ENCODE measurements at places on chromosomes 6 and 20. TPM values are rescaled to one million over a fixed set of nuclear protein-coding genes. Genes with fewer than 3 reads are reported as not detected.

SAMD10 gene
- total RNA-seq = 3.8 TPM

GRCh38 chr20:43987531-43987930 lies 72.9 kb downstream of the TOX2 start:
- DNase-seq = no peak

- DNase-seq = peak; percentile 82
Observed at GRCh38 chr6:68634726-68635411, at the start of gene ADGRB3. Gene ADGRB3, plus strand, starts transcription at chr6:68635282. Its CDS starts 3,394 bp downstream, at chr6:68638676.

THEMIS gene
- total RNA-seq = 0.97 TPM

DNA sequence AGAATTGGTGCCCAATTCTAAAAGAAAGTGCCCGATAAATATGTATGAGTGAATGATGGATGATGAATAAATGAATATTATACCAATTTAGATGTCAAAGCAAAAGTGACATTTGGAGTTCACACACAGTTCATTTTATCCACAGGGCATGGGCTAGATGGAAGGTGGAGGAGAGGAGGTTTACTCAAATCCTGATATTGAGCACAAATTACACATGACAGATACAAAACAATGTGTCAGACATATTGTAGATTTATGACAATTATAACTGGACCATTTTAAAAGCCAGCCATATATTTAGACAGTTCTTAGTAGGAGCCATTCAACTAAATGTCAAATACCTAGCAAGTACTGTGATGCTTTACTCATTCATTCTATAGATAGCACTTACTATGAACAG lies 23.4 kb upstream of the PHACTR1 start:
- no peak for DNase-seq

DNA sequence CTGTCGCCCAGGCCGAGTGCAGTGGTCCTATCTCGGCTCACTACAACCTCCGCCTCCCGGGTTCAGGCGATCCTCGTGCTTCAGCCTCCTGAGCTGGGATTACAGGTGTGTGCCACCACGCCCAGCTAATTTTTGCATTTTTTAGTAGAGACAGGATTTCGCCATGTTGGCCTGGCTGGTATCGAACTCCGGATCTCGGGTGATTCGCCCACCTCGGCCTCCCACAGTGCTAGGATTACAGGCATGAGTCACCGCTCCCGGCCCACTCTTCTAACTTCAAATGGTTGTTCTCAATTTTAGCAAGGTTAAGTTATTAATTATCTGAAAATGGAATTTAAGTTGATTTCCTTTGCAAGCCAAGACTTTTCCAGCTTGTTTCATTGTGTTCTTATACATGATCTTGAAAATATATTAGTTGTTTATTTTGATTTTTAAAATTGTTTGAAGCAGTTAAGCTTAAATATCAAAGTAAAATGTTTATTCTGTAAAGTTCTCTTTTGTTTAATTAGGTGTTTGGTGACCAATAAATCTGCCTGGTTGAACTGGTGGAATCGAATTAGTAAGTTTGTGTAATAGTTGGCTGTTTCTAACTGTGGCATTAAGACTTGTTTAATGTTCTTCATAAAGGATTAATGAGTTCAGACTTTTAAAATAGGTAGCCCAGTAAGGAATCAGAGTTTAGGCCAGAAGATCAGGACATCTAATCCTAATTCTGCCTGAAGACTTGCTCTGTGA lies 2.3 kb downstream of the PM20D2 start:
- DNase-seq = no peak

DNA sequence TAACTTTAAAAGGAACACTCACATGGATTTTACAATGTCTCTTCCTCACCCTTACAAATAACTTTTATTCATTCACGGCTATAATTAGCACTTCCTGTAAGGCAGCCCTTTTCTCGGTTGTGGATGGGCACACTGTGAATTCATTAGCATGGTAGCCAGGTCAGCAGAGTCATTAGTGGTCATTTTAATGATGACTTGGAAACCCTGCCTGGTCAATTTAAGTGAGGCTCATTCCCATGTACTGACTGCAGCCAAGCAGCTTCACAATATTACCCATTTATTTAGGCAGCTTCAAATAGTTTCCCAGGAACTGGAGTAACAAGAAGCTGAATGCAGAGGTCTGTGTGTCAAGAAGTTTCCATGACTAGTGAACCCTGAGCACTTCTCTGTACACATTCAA lies 248.8 kb downstream of the KHDC1L start:
- no peak for DNase-seq

- no peak for DNase-seq
Observed at GRCh38 chr6:43788301-43788700, 18.3 kb downstream of the VEGFA start.

CCM2L gene
- 7.2 TPM for total RNA-seq

- no peak for DNase-seq
Observed at GRCh38 chr6:80618953-80619352, 512.5 kb downstream of the BCKDHB start.

- DNase-seq = no peak
Observed at GRCh38 chr6:147675281-147675680, 166.8 kb downstream of the SAMD5 start.

- DNase-seq = peak; percentile 55
Observed at GRCh38 chr6:11356404-11357155, 124.1 kb upstream of the NEDD9 start.

- DNase-seq = no peak
Observed at GRCh38 chr20:32637738-32638137, 36.0 kb downstream of the C20orf203 start.

OR2J3 gene
- total RNA-seq = not detected

SYNDIG1 gene
- total RNA-seq = 16.7 TPM

DNA sequence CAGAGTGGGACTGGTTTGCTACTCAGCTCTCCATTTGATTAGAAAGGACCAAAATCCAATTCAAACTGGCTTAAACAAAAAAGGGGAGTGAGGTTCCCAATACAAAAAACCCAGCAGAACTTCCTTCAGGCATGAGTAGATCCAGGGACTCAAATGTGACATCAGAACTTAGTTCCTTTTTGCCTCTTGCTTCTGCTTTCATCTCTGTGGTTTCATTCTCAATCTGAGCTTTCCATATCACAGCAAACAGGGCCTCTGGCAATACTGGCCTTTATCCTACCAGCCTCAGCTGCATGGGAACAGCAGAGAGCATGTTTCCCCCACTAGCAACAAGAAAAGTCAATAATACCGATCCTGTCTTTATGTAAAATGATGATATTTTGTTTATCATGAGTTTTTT lies 28.6 kb upstream of the PRELID3B start:
- no peak for DNase-seq

RRAGD gene
- total RNA-seq = 99.6 TPM

DNA sequence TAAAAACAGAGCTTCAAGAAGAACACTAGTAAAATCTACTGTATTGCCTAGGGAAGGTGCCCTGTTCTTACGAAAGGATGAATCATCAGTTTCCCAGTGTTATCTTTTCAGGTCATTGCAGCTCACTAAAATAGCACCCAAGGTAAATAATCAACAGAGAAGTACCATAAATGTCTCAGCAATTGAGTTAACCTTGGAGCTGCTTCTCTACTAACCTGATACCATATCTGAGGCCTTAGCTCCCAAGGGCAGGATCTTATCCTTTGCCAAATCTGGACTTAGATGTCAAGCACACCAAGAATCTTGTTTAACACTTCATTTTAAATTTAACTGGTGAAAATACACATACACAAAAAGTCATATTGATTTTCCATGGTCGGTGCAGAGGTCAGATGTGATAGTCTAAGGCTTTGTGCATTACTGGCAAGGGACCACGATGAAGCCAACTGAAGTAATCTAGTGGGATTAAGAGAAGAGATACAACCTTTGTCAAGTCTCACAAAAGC lies 81.5 kb downstream of the EDN1 start:
- DNase-seq = no peak

DNA sequence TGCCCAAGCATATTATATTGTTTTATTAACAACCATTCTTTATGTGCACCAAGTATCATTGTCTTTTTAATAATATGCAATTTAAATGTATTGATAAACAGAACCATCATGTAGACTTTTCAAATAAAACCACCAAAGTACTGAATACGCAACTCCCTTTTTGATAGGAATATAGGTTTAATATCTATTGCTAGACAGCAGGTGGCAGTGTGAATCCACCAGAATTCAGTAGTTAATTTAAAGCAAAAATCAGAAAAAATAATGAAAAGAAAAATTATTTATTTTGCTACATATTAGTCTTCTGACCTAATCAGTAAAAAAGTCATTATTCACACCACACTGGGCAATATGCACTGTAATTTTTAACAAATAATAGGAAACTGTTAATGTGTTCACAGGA lies 143.7 kb downstream of the KLHL32 start:
- DNase-seq = no peak

GRCh38 chr6:88641178-88641903 lies 322.1 kb downstream of the RNGTT start:
- no peak for DNase-seq

SYTL3 gene
- total RNA-seq = 4.4 TPM

HLA-DOB gene
- total RNA-seq = 0.24 TPM

- DNase-seq = peak; percentile 69
Observed at GRCh38 chr20:44388466-44389023, 33.0 kb downstream of the HNF4A start.

DNA sequence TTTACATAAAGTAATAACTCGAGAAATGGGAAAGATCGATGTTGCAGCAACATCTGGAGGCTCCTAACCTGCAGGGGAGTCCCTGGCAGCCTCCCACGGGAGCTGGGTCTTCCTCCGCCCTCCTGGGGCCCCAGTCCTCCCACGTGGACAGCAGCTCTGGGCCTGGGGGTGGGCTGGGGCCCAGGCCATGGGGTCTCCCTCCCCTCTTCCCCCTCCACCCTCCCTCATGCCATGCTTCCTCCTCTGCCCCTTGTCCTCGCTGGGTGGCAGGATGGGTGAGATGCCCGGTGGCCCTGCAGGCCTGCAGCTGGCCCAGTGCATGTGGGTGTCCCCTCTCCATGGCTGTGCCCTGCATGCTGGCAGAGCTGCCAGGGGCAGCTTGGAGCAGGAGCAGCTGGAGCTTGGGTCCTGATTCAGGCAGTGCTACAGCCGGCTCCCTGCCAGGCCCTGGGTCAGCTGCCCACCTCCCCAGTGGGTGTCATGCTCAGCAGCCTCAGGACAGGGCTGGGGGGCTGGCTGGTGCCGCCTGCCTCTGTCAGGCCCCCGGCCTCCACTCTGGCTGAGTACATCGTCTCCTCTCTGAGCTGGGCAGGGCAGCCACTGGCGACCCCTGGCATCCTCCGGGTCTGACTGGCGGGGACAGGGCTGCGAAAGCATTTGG lies 48.9 kb upstream of the BHLHE23 start:
- peak; percentile 18 for DNase-seq

DNA sequence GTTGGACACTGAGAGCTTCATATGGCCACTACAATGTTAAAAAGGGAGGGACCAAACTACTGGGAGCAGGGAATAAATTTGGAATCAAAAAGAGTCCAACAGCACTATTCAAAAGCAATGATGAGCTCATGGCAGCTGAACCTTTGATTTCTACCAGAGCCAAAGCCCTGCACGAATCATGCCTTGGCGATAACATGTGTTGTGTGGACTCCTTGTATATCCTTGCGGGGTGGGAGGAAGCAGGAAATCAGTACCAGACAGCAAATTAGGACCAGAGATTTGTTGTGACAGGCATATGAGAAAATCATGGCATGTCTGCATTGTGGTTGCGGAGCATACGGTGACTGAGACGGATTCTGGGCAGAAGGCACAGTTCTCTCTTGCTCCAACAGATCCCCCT lies 85.6 kb upstream of the EMILIN3 start:
- no peak for DNase-seq

DNA sequence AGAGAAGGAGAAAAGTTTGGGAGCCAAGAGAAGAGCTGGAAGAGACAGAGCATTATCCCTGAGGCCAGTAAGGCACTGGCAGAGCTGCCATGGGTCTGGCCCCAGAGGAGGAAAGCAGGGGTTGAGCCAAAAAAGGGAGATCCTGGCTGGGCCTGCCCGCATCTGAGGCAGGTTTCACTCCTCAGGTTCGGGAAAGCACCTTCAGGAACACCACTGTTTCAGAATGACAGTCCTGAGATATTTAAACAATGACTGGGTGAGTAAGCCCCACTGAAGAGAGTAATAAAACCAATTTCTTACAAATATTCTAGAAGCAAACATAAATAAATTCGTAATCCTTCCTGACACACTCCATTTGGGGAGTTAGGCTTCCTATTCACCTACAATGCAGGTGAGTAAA lies 152.2 kb downstream of the BACH2 start:
- DNase-seq = no peak
